Effector memory CD4-positive, alpha-beta T cell (primary cell): ENCODE measurements at places on chromosomes 7 and 10.

- no peak for DNase-seq
These were observed 53.5 kb downstream of the SND1 start for GRCh38 chr7:127705461-127705959.

- no peak for DNase-seq
These were observed 11.1 kb downstream of the MEOX2 start for GRCh38 chr7:15675379-15675778.

DNA sequence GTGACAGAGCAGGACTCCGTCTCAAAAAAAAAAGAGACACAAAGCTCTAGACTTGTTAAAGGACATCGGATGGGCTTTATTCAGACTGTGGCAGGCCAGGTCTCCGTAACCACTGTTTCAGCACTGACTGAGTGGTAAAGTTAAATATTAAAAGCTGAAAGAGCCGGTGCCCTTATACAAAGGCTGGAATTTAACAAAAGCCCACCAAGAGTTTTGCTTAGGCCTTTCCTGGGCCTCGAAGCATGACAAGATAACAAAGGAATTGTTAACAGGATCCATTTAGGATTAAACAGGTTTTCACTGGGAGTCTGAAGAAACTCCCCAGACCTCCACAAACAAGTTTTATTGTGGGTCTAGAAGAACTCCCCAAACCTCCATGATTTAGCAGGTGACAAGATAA lies 727.8 kb downstream of the TYW1 start:
- DNase-seq: no peak

GRCh38 chr7:11858026-11858425 lies 26.0 kb upstream of the THSD7A start:
- no peak for DNase-seq

GRCh38 chr10:60439641-60440040 lies 50.0 kb upstream of the ANK3 start:
- DNase-seq: no peak

GRCh38 chr7:159328096-159328495 lies 183.4 kb upstream of the VIPR2 start:
- DNase-seq: no peak

DNA sequence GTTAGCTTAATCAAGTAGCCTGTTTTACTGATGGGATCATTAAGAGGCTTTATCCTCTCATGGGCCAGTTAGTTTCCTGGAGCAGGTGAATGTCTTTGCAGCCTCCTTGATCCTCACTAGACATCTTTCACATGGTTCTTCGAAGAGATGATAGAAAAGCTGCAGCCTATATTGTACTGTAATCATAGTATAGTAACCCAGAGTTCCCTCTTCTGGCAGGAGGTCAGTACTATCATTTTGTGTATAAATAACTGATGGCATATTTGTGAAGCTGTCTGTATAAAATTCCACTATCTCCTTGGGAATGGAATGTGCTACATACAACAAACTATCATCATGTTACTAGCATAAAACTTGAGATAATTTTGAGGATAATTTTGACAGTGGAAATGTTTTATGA lies 123.8 kb upstream of the PRPS1L1 start:
- no peak for DNase-seq

DNA sequence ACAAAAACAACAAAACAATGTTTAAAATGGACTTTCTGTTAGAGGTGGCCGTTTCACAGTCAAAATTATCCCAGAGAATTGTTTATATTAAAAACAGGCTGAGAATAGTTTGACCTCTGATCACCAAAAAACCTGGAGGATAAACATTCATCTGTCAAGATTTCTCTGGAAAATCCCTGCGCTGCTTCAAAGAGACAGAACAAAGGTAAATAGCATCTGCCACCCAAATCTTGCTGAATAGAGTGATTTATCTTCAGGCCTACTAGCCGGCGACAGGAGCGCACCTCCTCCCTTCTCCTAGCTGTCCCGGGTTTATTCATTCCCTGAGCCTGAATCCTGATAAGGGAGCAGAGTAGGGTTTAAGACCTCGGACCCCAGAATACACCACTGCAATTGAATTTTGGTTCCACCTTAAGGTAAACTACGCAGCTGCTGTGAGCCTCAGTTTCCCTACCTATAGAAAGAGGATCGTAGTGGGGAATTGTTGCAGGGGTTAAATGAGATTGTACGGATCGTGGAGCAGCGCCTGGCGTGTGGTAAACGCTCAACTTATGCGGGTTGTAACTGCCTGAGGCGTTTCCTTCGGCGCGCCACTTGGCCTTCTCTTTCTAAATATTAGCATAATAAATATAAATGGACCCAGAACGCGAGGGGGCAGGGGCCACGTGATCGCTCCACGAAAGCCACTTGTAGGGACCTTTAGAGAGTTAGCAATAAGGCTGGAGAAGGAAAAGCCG lies 498 bp upstream of the ST7 start:
- no peak for DNase-seq

GRCh38 chr10:92901819-92902251 lies 53.5 kb downstream of the EXOC6 start:
- DNase-seq: peak; percentile 34

DNA sequence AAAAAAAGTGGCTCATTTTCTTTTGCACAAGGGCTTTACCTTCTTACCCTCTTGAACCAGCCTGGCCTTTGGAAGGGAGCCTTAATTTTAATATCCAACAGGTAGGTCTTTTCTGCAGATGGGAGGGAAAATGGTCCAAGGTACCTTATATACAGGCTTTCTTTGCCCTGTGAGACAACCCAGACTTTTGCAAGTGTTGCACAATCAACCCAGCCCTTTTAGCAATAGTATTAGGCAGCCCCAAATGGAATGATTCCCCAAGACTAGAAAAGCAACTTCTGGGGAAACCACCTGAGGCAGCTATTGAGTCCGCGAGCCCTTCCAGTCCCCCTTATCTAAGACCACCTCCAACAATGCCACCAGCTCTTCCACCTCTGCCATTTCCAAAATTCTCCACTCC lies 1138.3 kb downstream of the XPNPEP1 start:
- no peak for DNase-seq

GRCh38 chr7:69301253-69301652 lies 297.0 kb upstream of the AUTS2 start:
- DNase-seq: no peak

- no peak for DNase-seq
These were observed 199.7 kb downstream of the MLLT10 start for GRCh38 chr10:21733710-21734109.

DNA sequence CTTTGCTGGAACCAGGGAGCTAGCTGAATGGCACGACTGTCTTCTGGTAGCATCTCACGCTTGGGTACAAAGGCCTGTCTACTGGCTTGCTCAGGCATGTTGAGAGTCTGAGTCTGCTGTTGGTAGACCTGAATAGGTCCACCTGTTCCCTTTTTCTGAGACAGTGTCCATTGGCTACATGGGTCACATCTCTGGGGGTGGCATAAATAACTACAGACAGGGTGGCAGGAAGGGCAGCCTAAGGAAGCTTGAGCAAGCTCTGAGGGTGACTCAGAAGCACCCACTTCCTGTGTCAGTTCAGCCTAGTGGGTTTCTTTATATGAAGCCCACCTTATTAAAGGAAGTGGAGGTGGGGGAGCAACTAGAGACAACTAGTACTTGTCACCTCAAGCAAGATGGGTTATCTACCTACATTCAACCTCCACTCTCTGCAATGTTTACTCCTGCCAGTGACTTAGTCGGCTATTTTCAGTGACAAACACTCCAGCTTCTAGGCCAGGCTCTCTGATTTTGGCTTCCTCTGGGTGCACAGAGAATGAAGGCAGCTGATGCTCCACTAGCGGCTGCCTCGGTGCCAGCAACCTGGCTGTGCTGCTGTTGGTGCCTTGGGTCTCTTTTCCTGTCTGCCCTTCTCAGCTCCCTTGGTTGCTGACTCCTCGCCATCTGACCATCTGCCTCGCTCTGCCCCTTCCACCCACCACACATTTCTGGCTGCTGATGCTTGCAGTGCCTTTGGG lies 5.7 kb upstream of the ZYX start:
- peak; percentile 37 for DNase-seq

DNA sequence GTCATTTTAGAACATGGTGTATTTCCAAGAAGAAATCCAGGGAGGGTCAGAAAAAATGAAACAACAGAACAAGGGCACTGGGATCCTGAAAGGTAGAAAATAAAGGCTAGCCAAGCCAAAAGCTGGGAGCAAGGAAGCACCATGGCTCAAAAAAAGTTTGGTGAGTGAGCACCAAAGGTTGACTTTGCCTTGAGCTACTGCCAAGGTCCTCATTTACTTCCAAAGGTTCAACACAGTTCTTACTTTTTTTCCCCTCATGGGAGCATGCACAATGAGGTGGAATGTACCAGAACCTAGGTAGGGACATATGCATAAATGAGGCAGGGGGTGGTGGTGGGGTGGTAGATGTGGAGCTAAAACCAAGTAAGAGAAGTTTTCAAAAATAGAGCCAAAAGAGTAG lies 182.8 kb downstream of the CPEB3 start:
- no peak for DNase-seq

- no peak for DNase-seq
These were observed 34.1 kb upstream of the LHFPL3 start for GRCh38 chr7:104294291-104294690.

GRCh38 chr10:8405596-8405995 lies 351.1 kb downstream of the GATA3 start:
- no peak for DNase-seq

DNA sequence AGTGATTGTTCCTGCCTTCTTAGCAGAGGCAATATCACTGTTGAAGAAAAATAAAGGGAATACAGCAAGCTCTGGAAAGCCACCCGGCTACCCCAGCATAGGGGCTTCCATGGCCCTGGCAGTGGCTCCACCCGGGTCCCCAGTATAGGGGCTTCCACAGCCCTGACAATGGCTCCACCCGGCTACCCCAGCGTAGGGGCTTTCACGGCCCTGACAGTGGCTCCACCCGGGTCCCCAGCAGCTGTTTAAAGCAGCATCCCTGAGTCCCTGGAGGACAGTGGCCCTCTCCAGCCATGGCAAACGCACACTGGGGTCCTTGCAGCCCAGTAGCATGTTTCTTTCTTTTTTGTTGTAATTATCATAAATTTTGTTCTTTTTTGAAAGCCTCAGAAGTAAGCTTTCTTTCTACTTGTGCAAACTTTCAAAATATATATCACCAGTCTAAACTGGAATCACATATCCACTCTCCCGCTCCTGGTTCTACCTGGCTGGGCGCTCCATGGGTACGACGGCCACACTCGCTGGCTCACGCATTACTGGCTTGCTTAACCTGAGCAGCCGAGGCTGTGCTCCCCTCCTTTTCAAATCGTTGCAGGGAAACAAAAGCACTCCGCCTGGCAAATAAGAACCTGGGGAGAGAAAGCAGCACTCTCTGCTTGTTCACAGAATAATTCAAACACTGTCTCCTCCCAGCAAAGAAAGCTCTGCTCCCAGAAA lies 62.1 kb downstream of the TCERG1L start:
- no peak for DNase-seq

- DNase-seq: no peak
These were observed 17.7 kb downstream of the SOSTDC1 start for GRCh38 chr7:16447876-16448275.

DNA sequence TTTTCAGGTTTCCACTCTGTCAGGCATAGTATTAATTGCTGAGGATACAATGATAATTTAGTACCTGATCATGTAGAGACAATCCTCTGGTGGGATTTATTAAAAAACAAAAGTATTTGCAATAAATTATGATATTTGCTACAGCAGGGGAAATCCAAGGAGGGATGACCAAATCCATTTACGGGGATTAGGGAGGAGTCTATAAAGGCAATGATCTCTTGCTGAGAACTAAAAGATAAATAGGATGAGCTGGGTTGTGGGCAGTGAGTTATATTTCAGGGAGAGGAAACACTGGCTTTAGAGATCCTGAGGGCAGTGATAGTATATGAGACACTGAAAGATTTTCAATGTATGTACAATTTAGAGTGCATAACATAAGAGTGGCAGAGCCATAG lies 305.5 kb downstream of the GPR37 start:
- no peak for DNase-seq

DNA sequence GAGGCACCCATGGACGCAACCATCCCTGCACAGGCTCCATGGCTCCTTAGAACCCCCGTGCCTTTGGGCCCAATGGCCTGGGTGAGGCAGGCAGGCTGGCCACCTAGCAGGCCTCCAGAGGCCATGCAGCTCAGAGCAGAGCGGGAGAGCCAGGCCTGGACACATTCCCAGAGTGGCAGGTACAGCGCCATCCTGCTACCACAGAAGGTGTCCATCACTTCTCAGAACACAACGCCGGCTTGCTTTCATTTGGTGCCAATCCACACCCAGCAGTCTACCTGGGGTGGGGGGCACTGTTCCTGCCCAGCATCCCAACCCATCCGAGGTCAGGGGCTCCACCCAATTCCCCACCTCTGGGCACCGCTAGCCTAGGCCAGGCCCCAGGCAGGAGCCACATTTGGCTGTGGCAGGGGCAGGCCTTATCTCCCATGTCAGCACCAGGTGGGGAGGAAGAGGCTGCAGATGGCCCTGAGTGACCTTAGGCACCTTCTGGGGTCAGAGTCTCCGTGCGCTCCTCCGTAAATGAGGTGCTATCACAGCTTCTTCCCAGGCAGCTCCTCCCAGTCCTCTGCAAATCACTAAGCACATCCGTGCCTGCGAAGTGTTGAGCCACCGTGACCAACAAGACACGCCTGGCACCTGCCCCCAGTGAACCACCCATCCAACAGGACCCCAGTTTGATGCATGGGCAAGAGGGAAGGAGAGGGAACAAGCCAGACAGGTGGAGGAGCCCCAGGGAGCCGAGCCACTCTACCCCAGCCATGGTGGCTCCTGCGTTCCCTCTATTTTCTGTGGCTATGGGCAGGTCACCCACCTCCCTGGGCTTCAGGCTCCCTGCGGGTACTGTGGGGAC lies 14.2 kb downstream of the KCNH2 start:
- DNase-seq: no peak

DNA sequence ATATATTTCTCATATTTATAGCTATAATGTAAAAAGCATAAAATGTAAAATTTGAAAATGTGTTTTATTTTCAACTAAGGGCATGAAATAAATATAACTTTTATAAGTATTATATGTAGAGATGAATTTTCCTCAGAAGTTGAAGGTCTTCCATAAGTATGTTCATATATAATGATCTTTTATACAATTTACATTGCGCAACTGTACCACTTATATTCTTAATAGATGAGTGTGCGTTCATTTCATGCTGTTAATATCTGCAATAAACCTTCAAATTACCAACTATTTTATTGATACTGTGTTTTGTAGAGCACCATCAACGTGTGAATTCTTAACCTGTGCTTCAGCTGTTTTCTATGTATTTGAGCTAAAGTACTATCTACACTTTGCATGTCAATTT lies 285.3 kb downstream of the CNTNAP2 start:
- DNase-seq: no peak

- no peak for DNase-seq
These were observed 55.6 kb downstream of the SLC16A9 start for GRCh38 chr10:59654007-59654406.
